ENCODE measurements at places on chromosomes 5 and 9. TPM values are rescaled to one million over a fixed set of nuclear protein-coding genes. Genes with fewer than 3 reads are reported as not detected.

CNTFR gene
- 9.8 TPM for total RNA-seq

LECT2 gene
- total RNA-seq = not detected

SAXO1 gene
- total RNA-seq = not detected

PCDHA12 gene
- total RNA-seq = 11.0 TPM

GPX8 gene
- 1.2 TPM for total RNA-seq

RASEF gene
- 0.41 TPM for total RNA-seq

MRPL22 gene
- 28.1 TPM for total RNA-seq

ARID3C gene
- 0.82 TPM for total RNA-seq

COL5A1 gene
- 2.9 TPM for total RNA-seq

DMRT2 gene
- not detected for total RNA-seq

FAXDC2 gene
- total RNA-seq = 2.4 TPM

TEX48 gene
- total RNA-seq = not detected

PCDHB2 gene
- total RNA-seq = 13.0 TPM

HINT1 gene
- 202 TPM for total RNA-seq

ADAMTSL2 gene
- total RNA-seq = 2.4 TPM

PCDHGA3 gene
- total RNA-seq = 4.1 TPM

EGFLAM gene
- total RNA-seq = 2.9 TPM

NTRK2 gene
- total RNA-seq = 221 TPM

PCSK1 gene
- 2.9 TPM for total RNA-seq

SPINK6 gene
- not detected for total RNA-seq

KIF12 gene
- total RNA-seq = 0.82 TPM

CORO2A gene
- 4.5 TPM for total RNA-seq

TRAF1 gene
- 1.6 TPM for total RNA-seq

SPINK7 gene
- not detected for total RNA-seq

CENPK gene
- 8.6 TPM for total RNA-seq

DND1 gene
- total RNA-seq = 0.82 TPM

RAB3C gene
- 46.5 TPM for total RNA-seq

EQTN gene
- total RNA-seq = 1.6 TPM

ICE1 gene
- 36.3 TPM for total RNA-seq

CDKN2B gene
- under 0.01 TPM for total RNA-seq

C8G gene
- not detected for total RNA-seq

PDE8B gene
- total RNA-seq = 7.3 TPM

CCNB1 gene
- total RNA-seq = 26.5 TPM

LHX6 gene
- 11.8 TPM for total RNA-seq

DNAJA1 gene
- 250 TPM for total RNA-seq

SURF1 gene
- 13.9 TPM for total RNA-seq

GDA gene
- 21.6 TPM for total RNA-seq

CYLC2 gene
- not detected for total RNA-seq

ZNF367 gene
- 4.1 TPM for total RNA-seq

FOXI1 gene
- not detected for total RNA-seq

KIF24 gene
- 1.2 TPM for total RNA-seq

FCN1 gene
- 0.82 TPM for total RNA-seq

TMEM232 gene
- 25.7 TPM for total RNA-seq

SARDH gene
- 1.6 TPM for total RNA-seq

INSL6 gene
- total RNA-seq = not detected

TNFSF8 gene
- total RNA-seq = under 0.01 TPM

PCAT7 gene
- not detected for total RNA-seq

PCDHA11 gene
- 29.3 TPM for total RNA-seq

CATSPER3 gene
- 0.82 TPM for total RNA-seq
